A549 treated with Hydrocortisone at 1 μM for 4 hours (cell line): ENCODE measurements at places on chromosomes 1 and 21. TPM values are rescaled to one million over a fixed set of nuclear protein-coding genes. Genes with fewer than 3 reads are reported as not detected.

The SMCP gene
- not detected in 5 replicates for total RNA-seq

The RSBN1 gene
- total RNA-seq: 2.9 to 4.7 TPM (median 3.5 TPM) in 5 replicates

The TSNAX gene
- 35.1 to 66.7 TPM (median 40.2 TPM) in 5 replicates for total RNA-seq

The GJA4 gene
- not detected in 5 replicates for total RNA-seq

The FNBP1L gene
- total RNA-seq: 18.6 to 32.6 TPM (median 25.9 TPM) in 5 replicates

The SPAG17 gene
- not detected in 5 replicates for total RNA-seq

The OR14A2 gene
- total RNA-seq: not detected in 5 replicates

The OR2L8 gene
- total RNA-seq: not detected in 5 replicates
